CD4-positive, alpha-beta T cell treated with Interleukin-1 beta for 1 hour (primary cell): ENCODE measurements at places on chromosomes 16 and 17.
A peak's percentile ranks its signal among the peaks of the same experiment; 100 is the strongest.

DNA sequence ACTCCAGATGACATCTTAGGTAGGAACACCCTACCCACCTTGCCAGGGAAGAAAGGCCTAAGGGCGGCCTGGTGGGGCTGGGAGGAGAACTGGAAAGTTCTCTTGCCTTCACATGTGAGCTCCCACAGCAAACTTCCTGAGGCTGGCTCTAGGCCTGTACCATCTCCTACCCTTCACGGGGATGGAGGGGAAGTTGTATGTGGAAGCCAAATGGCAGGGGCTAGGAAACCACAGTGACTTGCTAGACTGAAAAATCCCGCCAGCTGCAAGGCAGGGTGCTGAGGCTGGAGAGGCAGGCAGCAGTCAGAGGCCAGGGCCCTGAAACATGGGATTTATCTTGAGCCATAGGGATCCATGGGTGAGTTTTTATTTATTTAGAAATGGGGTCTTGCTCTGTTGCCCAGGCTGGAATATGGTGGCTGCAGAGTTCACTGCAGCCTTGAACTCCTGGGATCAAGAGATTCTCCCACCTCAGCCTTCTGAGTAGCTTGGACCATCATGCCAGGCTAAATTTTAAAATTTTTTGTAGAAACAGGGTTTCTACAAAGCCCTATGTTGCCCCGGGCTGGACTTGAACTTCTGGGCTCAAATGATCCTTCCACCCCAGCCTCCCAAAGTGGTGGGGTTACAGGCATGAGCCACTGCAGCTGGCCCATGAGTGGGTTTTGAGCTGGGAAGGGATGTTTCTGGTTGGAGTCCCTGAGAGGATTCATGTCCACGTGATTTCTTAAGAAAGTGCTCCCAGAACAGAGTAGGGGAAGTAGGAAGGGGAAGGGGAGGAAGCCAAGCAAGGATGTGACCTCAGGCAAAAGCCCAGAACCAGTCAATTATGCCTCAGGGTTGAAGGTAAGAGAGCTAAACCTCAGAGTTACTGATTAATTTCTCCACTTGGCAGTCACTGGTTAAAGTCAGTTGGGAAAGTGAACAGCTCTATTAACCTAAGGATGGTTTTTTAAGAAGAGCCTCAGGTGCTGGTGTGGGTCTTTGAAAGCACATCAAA, 4.0 kb upstream of the KAT8 start:
- peak; percentile 46 for DNase-seq

- peak; percentile 21 for DNase-seq
Observed at GRCh38 chr17:37774504-37774903, 29.6 kb upstream of the HNF1B start.

DNA sequence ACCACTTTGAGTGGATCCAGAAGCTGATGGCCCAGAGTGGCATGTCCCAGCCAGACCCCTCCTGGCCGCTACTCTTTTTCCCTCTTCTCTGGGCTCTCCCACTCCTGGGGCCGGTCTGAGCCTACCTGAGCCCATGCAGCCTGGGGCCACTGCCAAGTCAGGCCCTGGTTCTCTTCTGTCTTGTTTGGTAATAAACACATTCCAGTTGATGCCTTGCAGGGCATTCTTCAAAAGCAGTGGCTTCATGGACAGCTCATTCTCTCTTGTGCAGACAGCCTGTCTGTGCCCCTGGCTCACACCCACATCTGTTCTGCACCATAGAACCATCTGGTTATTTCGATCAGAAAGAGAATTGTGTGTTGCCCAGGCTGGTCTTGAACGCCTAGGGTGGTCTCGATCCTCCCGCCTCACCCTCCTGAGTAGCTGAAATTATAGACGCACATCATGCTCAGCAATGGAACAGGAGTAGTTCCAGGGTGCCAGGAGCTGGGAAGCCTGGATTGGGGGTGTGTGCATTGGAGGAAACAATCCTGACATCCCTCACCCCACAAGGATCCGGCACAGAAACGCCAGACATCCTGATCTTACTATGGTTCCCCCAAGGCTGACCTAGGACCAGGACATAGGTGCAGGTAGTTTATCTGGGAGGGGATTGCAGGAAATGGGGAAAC, 4.6 kb downstream of the PRSS21 start:
- DNase-seq, result no peak

GRCh38 chr16:63426275-63426870, 1390.1 kb upstream of the CDH8 start:
- no peak for DNase-seq

GRCh38 chr16:65809627-65810026, 556.9 kb upstream of the CDH5 start:
- no peak for DNase-seq
